ENCODE measurements at places on chromosomes 3 and 15. TPM values are rescaled to one million over a fixed set of nuclear protein-coding genes. Genes with fewer than 3 reads are reported as not detected.

- DNase-seq, result no peak
Measured at GRCh38 chr3:56086355-56086754, 381.9 kb downstream of the ERC2 start.

DNA sequence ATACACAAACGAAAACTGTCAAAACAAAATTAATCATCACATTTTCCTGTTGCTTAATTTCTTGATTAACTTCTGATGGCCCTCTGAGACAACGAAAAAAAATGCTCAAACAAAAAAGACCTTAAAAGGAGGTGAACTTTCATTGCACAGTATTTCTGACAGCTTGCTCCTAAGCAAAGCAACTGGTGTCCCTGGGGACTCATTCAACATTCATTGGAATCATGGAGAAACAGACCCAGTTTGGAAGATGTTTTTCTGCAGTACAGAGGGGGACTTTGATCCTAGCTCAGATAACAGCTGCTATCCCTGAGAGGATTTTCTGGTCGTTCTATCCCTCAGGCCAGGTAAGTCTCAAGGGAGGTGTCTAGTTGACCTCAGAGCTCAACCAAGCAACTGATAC is 378.7 kb upstream of the ATP11B start:
- DNase-seq, result no peak

GRCh38 chr3:98770261-98771039 is 7.3 kb downstream of the ST3GAL6 start:
- no peak for DNase-seq

GOLGA6L9 gene
- polyA plus RNA-seq, result 8.1 TPM

CRYGS gene
- polyA plus RNA-seq, result 5.9 TPM

Data from left renal pelvis (tissue), 4 donors.